Stimulated activated CD4-positive, alpha-beta T cell treated with anti-CD3 and anti-CD28 coated beads, Interleukin-15, amount 100 ng/mL, for 1 hour (primary cell): ENCODE measurements at places on chromosomes 12 and 14.

GRCh38 chr12:101608301-101609133 is 13.7 kb downstream of the MYBPC1 start:
- DNase-seq = no peak

DNA sequence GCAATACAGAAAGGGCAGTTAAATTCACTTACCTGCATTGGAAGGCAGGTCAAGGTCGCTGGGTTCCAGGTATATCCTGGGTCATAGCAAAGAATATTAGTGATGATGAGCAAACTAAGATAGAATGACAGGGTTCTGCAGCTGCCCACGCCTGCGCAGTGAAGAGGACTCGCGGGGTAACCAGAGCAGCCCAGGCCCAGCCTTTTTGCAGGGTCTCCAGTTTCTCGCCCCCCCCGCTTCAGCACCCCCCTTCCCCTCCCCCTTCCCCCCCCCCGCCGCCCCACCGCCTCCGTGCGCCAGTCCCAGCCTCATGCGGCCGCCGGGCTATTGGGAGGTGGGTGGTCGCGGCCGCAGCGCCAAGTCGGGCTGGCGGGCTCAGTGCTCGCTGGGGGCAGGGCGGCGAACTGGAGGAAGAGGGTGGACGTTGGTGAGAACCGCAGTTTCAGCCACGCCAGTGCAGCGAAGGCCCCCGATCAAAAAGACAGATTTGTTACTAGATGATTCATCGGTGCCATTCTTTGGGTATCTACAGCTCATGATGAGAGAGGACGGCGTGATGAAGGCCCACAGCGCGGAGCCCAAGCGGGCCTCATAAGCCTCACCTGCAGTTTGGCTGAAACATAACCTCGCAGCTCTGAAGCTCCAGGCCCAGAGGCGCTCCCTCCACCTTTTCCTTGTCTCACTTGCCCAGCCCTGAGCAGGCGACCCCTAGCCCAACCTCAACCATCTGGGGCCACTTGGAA is 20.2 kb downstream of the SLC2A3 start:
- no peak for DNase-seq

DNA sequence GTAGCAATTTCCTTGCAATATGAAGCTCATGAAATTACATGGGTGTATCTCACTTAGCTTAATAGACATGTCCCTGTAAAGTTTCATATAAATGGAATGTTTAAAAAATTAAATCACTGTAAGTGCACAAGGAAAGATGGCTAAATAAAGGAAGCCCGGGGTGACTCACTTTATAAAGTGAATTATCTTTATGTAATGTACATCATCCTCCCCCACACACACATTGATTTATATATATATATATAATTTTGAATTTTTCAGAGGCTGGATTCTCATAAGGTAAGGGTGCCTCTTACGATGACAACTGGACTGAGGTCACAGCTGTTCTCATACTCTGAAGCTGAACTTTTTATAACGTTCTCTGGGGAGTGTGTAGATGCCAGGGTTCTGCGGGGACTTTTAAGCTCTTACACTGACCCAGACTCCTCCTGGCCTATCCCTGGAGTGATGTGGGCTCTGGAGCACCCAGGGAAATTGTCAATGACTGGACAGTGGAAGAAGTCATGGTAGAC is 108.7 kb upstream of the HIF1A start:
- DNase-seq = no peak

DNA sequence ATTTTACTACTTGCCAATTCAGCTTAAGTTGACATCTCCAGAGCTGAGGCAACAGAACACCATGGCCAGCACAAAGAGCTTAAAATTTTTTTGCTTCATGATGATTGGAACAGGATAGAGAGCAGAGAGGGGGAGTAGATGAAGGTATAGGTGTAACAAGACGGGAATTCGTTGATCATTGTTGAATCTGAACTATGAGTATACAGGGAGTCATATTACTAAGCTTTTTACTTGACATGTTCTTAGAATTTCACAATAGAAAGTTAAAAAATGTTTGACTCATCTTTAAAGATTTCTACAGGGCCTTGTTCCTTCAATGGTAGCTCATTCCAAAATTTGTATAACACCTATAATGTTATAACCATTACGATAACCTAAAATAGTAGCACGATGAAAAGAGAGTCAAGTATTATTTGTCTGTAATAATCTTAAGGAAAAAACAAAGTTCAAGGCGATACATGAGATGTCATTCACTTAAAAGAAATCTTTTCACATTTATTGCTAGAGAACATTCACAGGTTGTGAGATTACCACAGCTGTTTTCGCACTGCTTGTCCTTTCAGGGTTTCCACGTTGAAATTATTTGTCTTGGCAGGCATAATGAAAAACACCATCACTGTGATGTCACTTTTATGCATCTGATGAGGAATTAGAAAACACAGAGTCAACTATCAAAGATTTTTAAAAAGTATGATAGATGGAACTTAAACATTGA is 33.9 kb downstream of the SPX start:
- DNase-seq = no peak

DNA sequence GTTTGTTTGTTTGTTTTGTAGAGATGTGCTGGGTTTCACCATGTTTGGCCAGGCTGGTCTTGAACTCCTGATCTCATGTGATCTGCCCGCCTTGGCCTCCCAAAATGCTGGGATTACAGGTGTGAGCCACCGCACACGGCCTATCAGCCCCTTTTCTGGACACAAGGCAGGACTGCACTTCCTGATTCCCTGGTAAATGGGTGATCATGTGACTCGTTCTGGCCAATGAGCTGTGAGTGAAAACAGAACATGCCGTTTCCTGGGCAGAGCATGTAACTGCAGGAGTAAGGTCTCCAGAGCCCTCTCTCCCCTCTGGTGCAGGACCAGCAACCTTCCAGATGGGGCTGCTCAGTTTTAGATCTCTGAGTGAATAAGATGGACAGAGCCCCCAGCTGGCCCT is 92.7 kb downstream of the ITPK1 start:
- DNase-seq = no peak

GRCh38 chr14:104518659-104519350 is 60.8 kb upstream of the C14orf180 start:
- DNase-seq = no peak

GRCh38 chr14:55028476-55028875 is 1.4 kb downstream of the SOCS4 start:
- DNase-seq = no peak

DNA sequence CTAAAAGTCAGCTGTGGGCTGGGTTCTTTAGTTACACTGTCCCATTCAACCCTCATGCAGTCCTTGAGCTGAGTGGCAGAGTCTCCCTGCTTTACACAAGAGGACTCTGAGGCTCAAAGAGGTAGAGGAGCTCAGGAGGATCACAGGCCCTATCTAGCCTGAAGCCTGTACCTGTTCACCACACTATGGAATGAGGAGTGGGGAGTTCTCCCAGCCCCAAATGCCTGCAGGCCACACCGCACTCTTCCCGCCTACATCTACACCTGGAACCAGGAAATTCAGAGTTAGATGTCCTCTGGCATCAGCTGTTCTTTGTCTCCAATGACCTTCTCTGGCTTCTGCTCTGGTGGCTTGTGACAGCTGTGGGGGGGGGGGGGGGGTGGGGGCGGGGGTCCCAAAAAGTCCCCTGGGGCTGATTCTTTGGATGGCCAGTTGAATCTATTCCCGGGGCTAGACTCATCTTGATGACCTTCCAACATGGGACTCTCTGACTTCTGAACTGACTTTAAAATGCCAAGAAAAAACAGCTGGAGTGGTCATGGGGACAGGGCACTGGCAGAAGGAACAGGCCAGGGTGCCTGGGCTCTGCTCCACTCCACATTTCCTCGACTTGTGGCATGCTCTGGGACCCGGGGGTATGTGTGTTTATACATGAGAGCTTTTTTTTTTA is 30.6 kb downstream of the RIN3 start:
- DNase-seq = no peak

- no peak for DNase-seq
Observed at GRCh38 chr14:51817326-51817725, 43.1 kb upstream of the GNG2 start.

GRCh38 chr12:3752741-3753486 is at the start of gene CRACR2A:
CRACR2A (minus strand) TSS chr12:3753109; CDS start chr12:3696999, 56,110 bp downstream.
- DNase-seq = peak; percentile 72

DNA sequence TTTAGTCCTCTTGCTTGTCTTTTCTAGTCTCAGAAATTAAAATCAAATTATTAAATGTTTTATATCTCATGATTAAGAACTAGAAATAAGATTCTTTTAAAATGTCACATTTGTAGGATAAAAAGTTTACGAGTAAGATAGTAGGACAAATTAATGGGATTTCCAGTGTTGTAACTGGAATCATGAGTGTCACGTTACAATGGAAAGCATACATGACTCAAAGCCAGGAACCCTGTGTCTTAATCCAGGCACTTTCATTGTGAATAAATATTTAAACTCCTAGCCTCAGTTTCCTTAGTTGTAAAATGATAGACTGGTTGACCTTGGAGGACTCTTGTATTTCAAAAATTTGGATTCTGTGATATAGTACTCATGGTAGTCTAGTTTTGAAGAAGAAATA is 84.9 kb downstream of the MIA2 start:
- DNase-seq = no peak

GRCh38 chr14:93803408-93804318 is 15.4 kb upstream of the PRIMA1 start:
- DNase-seq = no peak

DNA sequence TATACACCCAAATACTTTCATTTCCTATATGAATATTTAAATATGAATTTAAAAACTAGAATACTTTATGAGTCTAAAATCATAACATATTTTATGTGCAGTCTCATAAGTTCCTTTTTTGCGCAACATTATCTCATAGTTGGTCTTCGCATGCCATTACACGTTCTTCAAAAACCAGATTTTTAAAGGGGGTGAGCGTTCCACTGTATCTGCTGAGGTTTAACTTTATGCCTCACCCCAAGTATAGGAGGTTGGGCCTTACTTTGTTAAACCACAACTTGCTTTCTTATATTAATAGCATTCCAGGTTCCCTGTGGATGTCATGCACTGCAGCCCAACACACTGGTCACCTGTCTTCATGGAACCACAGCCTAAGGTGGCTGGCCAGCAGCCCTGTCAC is 118.6 kb downstream of the APAF1 start:
- DNase-seq = no peak

DNA sequence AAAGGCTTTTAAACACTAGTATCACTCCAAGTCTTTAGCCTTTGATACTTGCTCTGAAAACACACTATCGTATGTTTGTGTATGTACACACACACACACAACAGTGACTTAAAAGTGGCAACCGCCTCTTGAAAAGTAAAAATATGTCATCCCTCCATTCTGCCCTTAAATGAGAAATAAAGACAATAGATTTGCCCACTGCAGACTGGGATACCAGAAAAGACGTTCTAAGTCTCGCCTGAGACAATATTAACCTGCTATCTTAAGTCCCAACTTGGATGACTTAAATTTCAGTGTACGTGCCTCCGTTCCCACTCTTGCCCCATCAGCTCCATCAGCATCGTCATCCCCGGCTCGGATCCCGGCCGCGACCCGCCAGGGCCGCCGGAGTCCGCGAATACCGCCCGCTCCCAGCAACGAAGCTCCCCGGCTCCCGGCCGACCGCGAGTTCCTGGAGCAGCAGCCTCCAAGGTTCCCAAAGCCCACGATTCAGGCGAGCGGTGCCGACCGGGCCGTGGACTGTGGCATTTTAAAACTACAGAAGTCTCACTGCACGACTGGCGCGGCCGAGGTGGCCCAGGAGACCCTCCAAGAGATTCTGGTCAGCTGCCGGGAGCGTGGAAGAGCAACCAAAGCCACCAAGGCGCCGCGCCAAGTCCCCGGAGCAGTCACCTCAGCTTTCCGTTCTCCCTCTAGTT is 2.8 kb upstream of the ARID2 start:
- peak; percentile 16 for DNase-seq

- DNase-seq = no peak
Observed at GRCh38 chr12:132174015-132174838, 30.0 kb downstream of the NOC4L start.

- no peak for DNase-seq
Observed at GRCh38 chr12:116689979-116690744, 47.7 kb downstream of the SPRING1 start.

- no peak for DNase-seq
Observed at GRCh38 chr14:102424923-102425322, 62.2 kb downstream of the TECPR2 start.

- no peak for DNase-seq
Observed at GRCh38 chr14:50403419-50403818, 6.7 kb upstream of the CDKL1 start.
